ENCODE measurements at places on chromosomes 12 and 14.

DNA sequence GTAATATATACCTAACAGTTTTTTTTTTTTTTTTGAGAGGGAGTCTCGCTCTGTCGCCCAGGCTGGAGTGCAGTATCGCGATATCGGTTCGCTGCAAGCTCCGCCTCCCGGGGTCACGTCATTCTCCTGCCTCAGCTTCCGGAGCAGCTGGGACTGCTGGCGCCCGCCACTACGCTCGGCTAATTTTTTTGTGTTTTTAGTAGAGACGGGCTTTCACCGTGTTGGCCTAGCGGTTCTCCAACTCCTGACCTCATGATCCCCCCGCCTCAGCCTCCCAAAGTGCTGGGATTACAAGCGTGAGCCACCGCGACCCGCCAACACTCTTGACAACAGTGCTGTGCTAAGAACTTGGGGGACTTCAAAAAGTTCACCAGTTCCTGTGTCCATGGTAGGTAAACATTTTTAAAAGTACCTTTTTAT lies 63.5 kb downstream of the FOXG1 start:
- H3K27ac ChIP-seq: no peak overlapping the region
- peaks cover 12% of the 10 kb centered on the region for H3K27me3 ChIP-seq
- H3K4me3 ChIP-seq: no peak overlapping the region
- H3K4me1 ChIP-seq: no peaks in the 10 kb centered on the region
- peaks cover 2% of the 10 kb centered on the region for H3K36me3 ChIP-seq

- DNase-seq: no peak
- no peaks in the 10 kb centered on the region for H3K36me3 ChIP-seq
- no peaks in the 10 kb centered on the region for H3K27me3 ChIP-seq
- H3K27ac ChIP-seq: no peak overlapping the region
Observed at GRCh38 chr12:102465762-102466560, 14.4 kb downstream of the IGF1 start.

- H3K27ac ChIP-seq: no peak overlapping the region
- H3K4me3 ChIP-seq: no peak overlapping the region
- no peaks in the 10 kb centered on the region for H3K36me3 ChIP-seq
- no peak for DNase-seq
- H3K4me1 ChIP-seq: peaks cover 10% of the 10 kb centered on the region
Observed at GRCh38 chr12:93261505-93262094, 116.1 kb upstream of the NUDT4 start.

- H3K4me3 ChIP-seq: no peak overlapping the region
- H3K36me3 ChIP-seq: no peaks in the 10 kb centered on the region
- no peak overlapping the region for H3K27ac ChIP-seq
- no peak for DNase-seq
- H3K4me1 ChIP-seq: peaks cover 13% of the 10 kb centered on the region
Observed at GRCh38 chr12:5047729-5048128, 4.0 kb downstream of the KCNA5 start.

- no peak overlapping the region for H3K27ac ChIP-seq
- peaks cover 36% of the 10 kb centered on the region for H3K27me3 ChIP-seq
- H3K4me1 ChIP-seq: peaks cover 5% of the 10 kb centered on the region
Observed at GRCh38 chr12:49287876-49288275, 7.1 kb upstream of the PRPH start.

All from neural crest cell (in vitro differentiated cells).